Mucosa of gallbladder (tissue), 1 donor: ENCODE measurements at places on chromosomes 7 and 10. TPM values are rescaled to one million over a fixed set of nuclear protein-coding genes. Genes with fewer than 3 reads are reported as not detected.

The SORCS1 gene
- 3.1 TPM for total RNA-seq

The CADPS2 gene
- total RNA-seq = 38.4 TPM

The ZNF853 gene
- total RNA-seq = 11.2 TPM

The KCTD7 gene
- 25.3 TPM for total RNA-seq

The LBX1 gene
- not detected for total RNA-seq

The XRCC2 gene
- 0.69 TPM for total RNA-seq

The PAX4 gene
- not detected for total RNA-seq

The PPP1R17 gene
- not detected for total RNA-seq

The CABCOCO1 gene
- 0.75 TPM for total RNA-seq

The FAM24B gene
- 4.9 TPM for total RNA-seq

The HELLS gene
- total RNA-seq = 7.1 TPM

The PTPRZ1 gene
- 2.2 TPM for total RNA-seq

The PALD1 gene
- 15.5 TPM for total RNA-seq

The NPFFR1 gene
- total RNA-seq = 0.03 TPM

The NPY4R2 gene
- 0.66 TPM for total RNA-seq

The OPN4 gene
- not detected for total RNA-seq

The PIP gene
- not detected for total RNA-seq

The DNMBP gene
- total RNA-seq = 31.8 TPM

The ADAMTS14 gene
- total RNA-seq = 4.3 TPM

The RBP3 gene
- total RNA-seq = not detected

The PON1 gene
- 8.9 TPM for total RNA-seq

The TLX1 gene
- not detected for total RNA-seq

The HOXA1 gene
- total RNA-seq = 0.40 TPM

The TEX47 gene
- not detected for total RNA-seq

The ACTA2 gene
- total RNA-seq = 2,259 TPM

The SLC18A3 gene
- total RNA-seq = 0.20 TPM

The HGF gene
- total RNA-seq = 8.0 TPM

The ADCYAP1R1 gene
- 7.2 TPM for total RNA-seq

The CRYGN gene
- 0.43 TPM for total RNA-seq

The SLC26A4 gene
- total RNA-seq = 0.52 TPM

The VAX1 gene
- not detected for total RNA-seq
